Neural crest cell (in vitro differentiated cells): ENCODE measurements at places on chromosomes 5 and 9. TPM values are rescaled to one million over a fixed set of nuclear protein-coding genes. Genes with fewer than 3 reads are reported as not detected.

GRCh38 chr5:82466986-82467561 lies 188.9 kb upstream of the RPS23 start:
- no peak for DNase-seq

- DNase-seq: no peak
Measured at GRCh38 chr5:143054480-143054941, 284.3 kb downstream of the ARHGAP26 start.

FOXD4L4 gene
- 0.16 and 0.26 TPM in 2 replicates for total RNA-seq

DNA sequence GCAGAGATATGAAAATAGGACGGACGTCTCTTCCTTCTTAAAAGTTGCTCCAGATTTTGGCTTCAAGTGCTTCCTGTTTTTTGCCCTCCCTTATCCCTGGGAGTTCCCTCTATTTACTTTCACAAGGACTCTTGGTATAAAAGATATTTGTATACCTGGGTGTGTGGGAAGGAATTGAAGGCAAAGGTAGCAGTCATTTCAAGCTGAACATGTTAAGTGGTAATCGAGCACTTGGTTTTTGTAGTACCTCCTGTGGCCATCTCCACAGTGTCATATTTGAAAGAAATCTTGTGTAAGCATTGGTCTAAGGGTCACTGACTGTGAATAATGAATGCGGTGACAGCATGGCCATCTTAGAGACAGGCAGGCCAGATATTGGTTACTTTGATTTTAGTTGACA lies 593.6 kb downstream of the MTRR start:
- no peak for DNase-seq

ACER2 gene
- total RNA-seq: 5.3 and 5.6 TPM in 2 replicates

SRD5A1 gene
- total RNA-seq: 29.7 and 31.3 TPM in 2 replicates
